Sigmoid colon (tissue), 7 donors: ENCODE measurements at places on chromosomes 2 and 18.
A peak's percentile ranks its signal among the peaks of the same experiment; 100 is the strongest.

DNA sequence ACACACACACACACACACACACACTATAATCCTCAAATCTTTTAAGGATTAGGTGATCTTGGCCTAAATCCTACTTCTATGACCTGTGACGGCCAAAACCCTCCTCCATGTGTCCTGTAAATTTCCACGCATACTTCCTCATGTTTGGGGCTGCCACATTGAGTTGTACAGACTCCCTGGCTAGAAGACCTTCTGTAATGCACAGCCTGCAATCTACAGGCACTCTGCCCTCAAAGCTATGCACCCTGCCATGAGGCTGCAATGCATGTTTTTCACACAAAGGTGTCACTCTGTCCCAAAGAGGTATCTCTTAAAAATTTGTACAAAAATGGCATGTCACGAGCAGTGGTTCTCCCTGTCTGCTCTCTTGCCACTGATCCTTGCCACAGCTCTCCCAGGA is 26.4 kb upstream of the B4GALT6 start:
- no peak for DNase-seq

- peak; percentile 84 for DNase-seq
Observed at GRCh38 chr2:95346231-95346737, 49.1 kb downstream of the KCNIP3 start.

- DNase-seq: peak; percentile 76
Observed at GRCh38 chr2:1698188-1698945, 45.9 kb downstream of the PXDN start.

GRCh38 chr2:64608867-64609226 is 44.9 kb downstream of the SERTAD2 start:
- peak; percentile 67 for DNase-seq

- no peak for DNase-seq
Observed at GRCh38 chr2:64915510-64915900, 73.7 kb upstream of the SLC1A4 start.

DNA sequence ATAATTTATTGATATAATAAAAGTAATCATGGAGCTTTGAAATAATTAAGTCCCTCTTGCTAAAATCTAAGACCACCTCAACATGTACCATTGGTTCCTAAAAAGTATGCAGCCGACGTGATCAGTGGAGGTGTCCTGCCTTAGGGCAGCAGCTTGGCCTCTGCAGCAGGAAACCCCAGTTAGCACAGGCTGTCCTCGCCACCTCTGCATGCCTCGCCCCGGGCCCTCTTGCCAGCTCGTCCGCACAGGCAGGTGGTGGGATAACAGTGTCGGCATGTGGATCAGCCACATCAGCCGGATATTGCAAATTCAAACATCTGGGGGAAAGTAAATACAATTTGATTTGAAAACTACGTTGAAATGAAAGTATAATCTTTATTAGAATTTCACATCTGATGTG is 22.9 kb downstream of the COA5 start:
- no peak for DNase-seq
